ENCODE measurements at places on chromosomes 3 and 15.

DNA sequence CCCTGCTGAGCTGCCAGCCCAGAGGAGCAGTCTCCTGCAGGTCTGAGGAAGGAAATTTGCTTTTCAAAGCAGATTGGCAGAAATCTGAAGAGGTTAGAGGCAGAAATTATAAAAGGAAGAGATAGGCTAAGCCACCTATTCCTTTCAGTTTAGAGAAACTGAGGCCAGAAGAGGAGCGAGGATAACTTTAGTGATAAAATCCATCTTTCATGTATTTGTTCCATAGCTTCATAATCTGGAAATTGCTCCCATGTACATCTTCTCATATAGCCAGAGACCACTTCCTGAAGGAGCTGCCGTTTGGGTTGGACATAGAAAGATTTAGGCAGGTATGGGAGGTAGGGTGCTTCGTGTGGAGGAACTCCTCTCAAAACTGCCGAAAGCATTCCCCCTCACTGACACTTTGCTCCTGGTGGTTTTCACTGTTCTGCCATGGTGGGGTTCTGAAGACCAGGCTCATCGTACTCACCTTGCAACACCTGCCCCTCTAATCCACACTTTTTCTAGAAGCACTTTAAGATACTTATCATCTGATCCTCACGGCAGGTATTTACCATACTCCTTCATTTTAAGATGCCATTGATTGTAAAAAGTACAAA is 670 bp upstream of the ACAP2 start:
- no peak for DNase-seq

GRCh38 chr15:96181873-96182301 is 148.6 kb upstream of the NR2F2 start:
- DNase-seq = no peak

GRCh38 chr3:97938444-97938843 is 33.8 kb downstream of the RIOX2 start:
- DNase-seq = no peak

- no peak for DNase-seq
Measured at GRCh38 chr15:99320374-99321215, 69.3 kb downstream of the LRRC28 start.

DNA sequence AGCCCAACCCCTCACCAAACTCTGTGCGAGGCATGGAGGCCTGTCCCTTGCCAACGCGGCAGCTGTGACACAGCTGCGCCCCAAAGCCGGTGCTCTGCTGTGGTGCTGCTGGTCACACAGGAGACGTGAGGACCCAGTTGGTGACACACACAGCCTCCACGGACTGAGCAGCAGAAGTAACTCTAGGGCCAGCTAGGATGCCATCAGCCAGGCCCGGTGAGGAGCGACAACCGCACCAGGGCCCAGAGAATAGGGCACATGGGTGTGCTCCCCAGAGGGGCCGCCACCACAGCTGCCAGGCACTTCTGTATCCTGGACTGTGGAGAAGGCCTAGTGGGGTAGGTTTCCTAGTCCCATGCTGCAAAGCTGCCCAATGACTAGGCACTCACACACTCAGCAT is 10.7 kb downstream of the ZXDC start:
- DNase-seq = no peak

- no peak for DNase-seq
Measured at GRCh38 chr3:159846255-159846654, 142.4 kb upstream of the IL12A start.

GRCh38 chr15:65082303-65082953 is 5.9 kb downstream of the KBTBD13 start:
- no peak for DNase-seq

DNA sequence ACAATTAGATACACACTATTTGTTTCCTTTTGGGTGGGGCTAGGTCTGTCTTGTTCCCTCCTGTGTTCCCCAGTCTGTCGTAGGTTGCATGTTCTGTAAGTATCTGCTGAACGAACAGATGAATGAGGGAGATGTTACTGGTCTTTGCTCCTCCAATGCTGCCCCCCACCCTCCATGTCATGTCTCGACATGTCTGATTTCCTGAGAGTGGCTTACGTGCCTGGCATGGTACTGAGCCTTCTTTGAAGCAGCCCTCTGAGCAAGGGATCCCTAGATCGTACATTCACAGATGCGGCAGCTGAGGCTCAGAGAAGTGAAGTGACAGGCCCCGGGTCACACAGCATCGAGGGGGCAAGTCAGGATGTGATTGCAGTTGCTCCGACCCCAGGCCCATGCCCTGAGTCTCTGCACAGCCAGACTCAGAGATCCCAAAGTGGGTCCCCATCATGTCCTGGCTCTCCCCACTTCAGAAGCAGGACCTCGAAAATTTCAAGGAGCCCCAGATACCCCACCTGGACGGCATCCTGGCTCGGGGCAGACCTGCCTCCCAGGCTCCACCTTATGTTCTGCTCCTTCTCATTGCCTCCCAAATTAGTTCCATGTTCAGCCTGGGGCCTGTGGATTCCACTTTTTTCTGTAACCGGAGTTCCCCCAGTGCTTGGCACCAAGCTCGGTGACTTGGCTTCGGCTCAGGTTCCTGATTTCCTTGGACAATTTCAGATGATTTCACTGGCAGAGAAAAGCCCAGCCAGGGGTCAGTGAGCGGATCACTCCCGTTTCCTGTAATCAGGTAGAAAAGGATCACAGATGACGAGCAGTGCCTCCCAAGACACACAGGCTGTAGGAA is 24.7 kb downstream of the GOLGA6L2 start:
- DNase-seq = no peak
